ENCODE measurements at places on chromosomes 7 and 10.

- DNase-seq = no peak
Measured at GRCh38 chr7:80945976-80946375, 27.1 kb upstream of the SEMA3C start.

DNA sequence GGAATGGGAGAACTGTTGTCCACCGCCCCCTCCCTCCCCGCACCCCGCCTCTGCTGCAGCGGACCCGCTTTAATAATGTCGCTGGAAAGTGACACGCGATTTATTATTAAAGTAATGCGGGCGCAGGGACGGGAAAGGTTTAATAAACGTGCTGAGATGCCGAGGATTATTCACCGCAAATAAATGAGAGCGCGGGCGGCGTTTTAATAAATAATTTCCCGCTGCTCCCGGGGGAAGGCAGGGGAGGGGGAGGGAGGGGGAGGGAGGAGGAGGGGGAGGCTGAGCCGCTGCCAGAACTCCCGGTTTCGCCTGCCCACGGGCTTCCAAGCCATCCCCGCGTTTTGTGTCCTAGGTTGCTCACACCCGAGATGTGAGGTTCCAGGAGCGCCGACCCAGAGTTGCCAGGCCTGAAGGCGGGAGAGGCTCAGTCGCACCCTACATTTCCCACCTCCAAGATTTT is 5.1 kb downstream of the KAZALD1 start:
- no peak for DNase-seq

DNA sequence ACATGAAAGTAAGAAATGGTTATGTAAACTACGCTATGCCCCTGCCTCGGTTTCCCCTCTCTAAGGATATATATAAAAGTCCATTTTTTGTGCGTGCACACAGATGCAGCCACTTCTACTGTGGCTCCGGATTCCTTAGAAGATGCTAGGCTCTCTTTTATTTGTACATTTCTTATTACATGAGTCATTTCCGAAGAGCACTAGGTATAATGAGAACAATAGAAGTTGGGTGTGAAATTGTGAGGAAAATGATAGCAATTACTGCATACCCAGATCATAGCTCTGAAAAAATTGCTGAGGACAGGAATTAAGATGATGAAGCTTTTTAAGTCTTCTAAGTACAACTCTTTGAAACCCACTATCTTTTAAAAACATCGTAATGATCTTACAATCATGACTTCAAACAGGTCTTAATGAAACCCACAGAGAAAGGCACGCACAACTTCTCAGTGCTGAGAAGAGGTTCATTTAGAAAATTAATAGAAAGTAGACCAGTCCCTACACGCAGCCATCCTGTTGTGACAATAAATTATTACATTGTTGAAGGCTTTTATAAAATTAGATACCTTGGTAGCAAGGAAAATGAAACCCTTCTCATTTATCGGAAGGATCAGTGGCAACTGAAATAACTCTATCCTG is 96.2 kb upstream of the FGFR2 start:
- DNase-seq = no peak

DNA sequence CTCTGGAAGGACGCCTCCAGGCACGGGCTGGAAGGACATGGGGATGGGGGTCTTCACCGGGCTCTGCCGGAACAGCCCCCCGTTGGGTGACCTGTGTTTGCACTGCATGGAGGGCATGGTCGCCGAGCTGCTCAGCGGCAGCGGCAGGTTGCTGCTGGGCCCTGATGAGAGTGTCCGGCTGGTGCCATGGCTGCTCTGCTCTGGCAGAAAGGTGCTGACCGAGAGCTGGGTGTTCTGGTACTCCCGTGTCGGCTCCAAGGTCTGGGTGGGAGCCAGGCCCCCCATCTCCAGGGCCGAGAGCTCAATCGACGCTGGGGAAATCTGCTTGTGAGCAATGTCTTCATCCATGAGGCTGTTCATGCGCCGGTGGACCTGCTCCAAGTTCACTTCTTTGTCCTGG is 764.3 kb downstream of the GRID1 start:
- no peak for DNase-seq

DNA sequence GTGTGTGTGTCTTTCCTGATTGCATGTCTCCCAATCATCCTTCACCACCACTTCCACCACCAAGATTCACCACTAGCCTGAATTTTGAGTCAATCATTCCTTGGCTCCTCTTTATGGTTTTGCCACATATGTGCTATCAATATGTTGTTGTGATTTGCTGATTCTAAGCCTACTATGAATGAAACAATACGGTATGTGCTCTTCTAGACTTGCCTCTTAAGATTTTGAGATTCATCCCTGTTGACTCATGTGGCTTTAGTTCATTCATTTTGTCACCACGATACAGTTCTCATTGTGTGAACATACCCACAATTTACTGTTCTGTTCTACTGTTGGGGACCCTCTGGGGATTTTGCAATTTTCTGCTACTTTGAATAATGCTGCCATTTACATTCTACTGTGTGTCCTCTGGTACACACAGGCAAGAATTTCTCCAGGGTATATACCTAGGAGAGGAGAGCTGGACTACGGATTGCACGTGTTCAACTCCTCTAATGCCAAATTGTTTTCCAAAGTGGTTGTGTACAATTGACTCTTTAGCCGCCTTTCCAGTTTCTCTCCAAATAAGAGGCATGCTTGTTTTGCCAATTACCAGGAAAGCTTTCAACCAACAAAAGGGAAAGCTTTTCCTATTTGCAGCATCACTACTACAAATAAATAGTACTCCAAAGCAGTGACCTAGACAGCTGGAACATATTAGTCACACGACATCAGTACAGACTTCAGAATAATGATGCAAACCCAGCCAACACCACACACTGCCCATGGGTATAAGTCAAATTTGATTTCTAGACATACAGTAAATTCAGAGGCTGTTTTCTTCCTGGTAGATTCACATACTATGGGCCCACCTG is 30.0 kb downstream of the SGMS1 start:
- no peak for DNase-seq

GRCh38 chr7:145471883-145472282 is 636.0 kb upstream of the TPK1 start:
- DNase-seq = no peak

DNA sequence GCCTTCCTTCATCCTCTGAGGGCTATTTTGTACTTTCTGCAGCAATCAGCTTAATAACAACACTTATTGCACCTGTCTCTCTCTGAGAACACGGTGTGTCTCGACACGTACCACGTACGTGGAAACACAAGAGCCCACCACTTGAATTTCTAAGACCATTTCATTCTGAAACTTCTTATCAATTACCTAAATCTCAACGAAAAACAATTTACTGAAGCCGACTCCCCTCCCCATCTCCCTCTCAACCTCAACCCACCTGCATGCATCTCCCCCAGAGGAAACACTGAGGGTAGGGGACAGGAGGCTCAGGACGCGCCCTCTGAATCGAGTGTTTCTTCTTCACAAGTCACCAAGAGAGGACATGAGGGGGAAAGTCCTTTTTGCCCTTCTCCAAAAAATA is 278.6 kb downstream of the USP6NL start:
- no peak for DNase-seq

DNA sequence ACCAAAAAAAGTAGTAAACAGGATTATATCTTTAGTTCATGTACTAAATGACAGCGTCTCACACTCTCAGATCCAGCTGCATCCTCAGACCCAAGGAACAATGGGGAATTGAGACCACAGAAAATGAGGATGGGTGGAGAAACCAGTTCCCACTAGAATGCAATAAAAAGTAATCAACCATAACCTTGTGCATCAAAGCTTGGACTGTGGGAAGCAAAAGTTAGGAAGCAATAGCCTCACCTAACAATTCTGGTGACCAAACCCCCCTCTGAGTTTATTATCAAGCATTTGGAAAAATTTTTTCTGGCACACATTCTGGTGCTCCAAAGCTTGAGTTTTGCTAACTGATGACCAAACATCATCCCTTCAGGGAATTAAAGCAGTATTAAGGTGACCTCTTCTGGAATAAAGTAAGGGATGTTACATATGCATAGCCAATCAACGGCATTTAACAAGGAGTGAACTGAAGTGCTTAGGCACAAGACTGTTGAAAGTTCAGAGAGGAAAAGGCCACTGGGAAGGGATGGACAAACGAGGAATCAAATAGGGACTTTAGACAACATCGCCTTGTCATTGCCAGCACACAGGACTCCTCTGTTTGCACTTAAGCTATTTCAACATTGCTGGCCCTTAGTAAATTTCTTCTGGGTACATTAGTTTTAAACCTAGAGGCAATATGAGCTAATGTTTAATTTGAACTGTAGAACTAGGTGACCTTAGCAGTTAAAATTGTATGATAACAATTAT is 1.2 kb upstream of the MAT1A start:
- DNase-seq = no peak

DNA sequence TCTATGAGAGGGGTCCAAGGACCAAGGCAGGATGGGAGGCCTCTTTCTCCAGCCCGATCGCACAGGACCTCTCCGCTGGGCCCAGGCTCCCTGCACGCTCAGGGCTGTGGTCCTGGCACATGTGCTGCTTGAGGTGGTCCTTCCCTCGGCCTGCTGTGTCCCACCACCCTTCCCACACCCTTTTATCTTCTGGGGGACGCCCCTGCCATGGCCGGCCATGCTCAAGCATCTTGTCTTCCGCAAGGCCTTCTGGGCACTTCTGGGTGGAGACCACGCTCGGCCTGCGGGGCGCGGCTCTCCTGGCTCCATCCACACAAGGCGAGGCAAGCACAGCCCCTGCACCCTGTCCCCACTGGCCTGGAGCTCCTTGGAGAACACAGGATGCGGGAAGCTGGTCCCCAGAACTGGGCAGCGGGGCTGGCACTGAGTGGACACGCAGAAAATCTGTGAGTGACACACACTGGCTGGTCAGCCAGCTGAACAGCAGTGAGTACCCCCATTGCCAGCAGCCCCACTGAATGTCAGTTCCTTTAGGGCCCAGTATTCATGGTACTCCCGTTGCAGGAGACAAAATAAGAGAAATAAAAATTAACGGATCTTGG is 115.9 kb downstream of the TCERG1L start:
- no peak for DNase-seq

GRCh38 chr7:132437730-132438129 is 138.5 kb downstream of the PLXNA4 start:
- DNase-seq = no peak

- no peak for DNase-seq
Measured at GRCh38 chr7:7249814-7250213, 67.5 kb downstream of the C1GALT1 start.

- DNase-seq = no peak
Measured at GRCh38 chr7:134845461-134845860, 66.0 kb downstream of the CALD1 start.

DNA sequence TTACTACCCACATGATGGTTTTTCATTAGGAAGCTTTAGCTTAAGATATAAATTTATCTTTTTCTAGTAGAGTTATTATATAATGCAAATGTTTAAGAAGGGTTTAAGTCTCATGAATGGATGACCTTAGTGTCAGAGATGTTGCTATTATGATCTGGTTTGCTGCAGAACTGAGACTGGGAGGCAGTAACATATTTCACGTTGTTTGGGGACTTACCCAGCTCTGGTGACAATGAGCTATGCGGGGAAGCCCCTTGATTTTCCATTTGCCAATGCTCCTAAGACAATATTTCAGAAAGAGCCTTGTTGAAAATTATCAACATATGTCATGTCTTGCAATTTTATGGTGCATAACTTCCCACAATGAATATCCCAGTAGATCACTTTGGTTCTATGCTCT is 754.6 kb downstream of the REEP3 start:
- no peak for DNase-seq

DNA sequence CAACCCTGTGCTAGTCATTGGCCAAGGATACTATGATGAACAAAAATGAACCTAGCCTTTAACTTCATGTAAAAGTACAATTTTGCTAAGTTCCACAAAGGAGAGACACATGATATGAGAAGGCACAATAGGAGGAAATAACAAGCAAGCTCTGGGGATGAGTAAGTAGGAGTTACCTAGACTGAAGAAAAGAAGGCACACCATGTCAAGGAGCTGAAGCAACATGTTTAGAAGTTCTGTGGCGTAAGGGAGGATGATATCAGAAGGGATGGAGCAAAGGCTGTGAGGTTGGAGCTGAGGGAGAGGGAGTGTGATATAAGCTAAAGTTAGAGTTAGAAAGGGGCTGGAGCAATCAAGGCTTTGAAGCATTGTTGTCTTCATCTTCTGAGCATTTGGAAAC is 25.6 kb downstream of the KIFBP start:
- no peak for DNase-seq

DNA sequence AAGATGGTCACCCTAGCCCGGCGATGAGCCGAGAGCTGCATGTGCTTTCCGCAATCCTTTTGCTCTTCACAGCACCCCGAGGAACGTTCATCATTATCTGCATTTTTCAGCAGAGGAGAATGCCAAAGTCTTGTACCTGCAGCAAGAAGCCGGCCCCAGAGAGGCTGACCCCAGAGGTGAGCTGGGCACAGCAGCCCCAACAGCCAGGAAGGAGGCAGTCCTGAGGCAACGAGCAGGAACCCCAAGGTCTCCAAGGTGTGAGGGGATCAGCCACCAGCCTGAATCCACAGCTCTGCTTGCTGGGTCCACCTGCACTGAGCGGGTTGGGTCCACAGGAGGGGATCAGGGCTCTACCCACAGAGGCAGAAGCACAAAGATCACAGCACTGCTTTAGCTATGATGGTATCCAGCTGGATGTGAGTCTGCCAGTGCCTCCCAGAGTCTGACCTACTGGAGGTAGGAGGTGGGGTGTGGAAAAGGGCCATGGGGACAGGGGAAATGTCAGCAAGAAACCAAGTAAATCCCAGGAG is 16.8 kb upstream of the GDF10 start:
- DNase-seq = no peak

DNA sequence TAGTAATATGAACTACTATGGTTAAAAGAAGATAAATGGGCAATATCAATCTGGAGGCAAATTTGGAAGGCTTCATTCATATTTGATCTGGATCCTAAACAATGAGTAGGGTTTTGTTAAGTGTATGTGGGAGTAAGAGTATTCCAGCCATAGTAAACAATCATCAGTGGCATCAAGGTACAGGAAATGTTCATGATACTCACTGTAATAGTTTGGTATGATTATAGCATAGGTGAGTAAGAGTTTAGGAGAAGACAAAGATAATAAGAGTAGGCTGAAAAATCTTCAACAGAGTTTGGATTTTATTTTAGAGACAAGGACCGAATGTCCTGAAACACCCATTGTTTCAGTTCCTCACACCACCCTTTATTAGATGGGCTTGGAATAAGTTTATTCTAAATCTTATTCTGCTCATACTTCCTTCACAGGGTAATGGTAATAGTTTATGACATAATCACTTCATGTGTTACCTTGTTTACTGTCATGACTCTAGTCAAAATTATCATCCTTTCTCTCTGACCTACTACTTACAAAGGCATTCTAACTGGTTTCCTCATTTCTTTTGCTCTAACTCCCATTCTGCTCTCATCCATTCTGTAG is 38.9 kb downstream of the BRAF start:
- DNase-seq = no peak

- DNase-seq = no peak
Measured at GRCh38 chr10:24115403-24115802, 93.5 kb upstream of the KIAA1217 start.

Measured in activated naive CD4-positive, alpha-beta T cell (primary cell).